ENCODE measurements at places on chromosomes 11 and 22.

DNA sequence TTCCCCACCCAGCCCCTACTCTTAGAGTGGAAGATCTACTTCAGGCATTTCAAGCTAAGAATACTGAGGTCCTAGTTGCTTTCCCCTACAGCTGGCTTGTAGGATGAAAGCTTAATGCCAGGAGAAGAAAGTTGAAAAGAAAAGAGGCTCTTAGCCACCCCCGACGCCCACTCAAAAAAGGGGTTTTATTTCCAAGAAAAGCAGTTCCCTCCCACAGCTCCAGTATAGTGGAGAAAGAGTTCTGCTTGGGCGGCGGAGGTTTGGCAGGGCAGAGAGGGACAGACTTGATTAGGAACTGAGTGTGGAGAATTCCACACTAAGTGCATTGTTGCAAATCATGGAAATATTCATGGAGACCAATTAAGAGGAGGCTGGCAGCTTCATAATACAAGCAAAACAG is 470.9 kb downstream of the ETS1 start:
- no peak for DNase-seq

GRCh38 chr11:114799476-114799875 is 121.1 kb downstream of the NXPE2 start:
- DNase-seq = no peak

- DNase-seq = no peak
Measured at GRCh38 chr11:35549787-35550186, 24.4 kb upstream of the PAMR1 start.

GRCh38 chr11:69836401-69836800 is 17.2 kb upstream of the FGF3 start:
- no peak for DNase-seq

Measured in inflammatory macrophage (primary cell).